ENCODE measurements at places on chromosomes 16 and 17.

- no peak for DNase-seq
Measured at GRCh38 chr17:61489719-61490490, 37.7 kb downstream of the TBX4 start.

DNA sequence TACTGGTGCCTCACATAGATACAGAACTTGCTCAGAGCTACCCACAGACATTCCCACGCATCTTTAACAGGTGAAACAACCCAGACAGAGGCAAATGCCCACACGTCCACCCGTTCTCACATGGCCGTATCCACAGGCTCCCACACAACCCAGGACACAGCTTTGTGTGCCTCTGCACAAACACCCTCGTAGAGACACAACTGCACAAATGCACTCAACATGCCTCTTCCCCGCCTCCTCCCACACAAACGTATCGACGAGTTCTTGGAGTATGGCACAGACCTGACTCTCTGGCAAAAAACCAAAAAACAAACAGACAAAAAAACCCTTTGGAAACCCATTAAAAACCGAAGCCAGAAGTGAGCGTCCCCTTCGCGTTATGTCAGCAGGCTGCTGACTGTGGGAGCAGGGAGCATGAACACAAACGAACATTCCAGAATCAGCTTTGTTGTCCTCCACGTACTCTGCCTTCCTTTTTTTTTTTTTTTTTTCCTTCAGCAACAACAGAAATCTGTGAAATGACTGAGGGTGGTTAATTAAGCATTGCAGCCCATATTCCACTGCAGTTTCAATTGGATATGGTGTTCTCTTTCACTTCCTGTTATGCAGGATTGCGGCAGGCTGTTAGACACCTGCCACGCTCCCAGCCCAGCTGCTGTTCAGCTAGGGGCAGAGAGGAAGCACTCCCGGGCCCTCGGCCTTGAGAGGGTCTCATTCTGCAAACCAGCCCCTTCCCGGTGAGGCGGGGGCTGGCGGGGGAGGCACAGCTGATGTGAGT, 313.7 kb downstream of the MAF start:
- DNase-seq, result no peak

- no peak for DNase-seq
Measured at GRCh38 chr16:87626905-87627304, 24.6 kb downstream of the JPH3 start.

GRCh38 chr17:10036511-10037061, 131.5 kb upstream of the RCVRN start:
- DNase-seq, result peak; percentile 27

- no peak for DNase-seq
Measured at GRCh38 chr16:55263271-55264250, 60.4 kb upstream of the IRX6 start.

DNA sequence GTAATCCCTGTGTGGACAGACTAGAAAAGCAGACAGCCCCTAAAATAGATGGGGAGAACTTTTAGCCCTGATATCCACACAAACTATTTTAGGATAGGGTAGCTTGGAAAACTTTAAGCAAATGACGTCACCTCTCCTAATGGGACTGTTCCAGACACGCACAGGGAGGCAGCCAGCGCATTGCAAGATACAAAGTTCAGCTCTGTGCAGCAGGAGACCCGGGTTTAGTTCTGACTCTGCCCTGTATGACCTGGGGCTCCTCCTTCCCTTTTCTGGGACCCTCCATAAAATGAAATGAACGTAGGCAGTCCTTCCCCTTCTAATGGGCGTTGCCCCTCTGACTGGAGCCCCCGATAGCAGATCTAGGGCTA, 6.3 kb downstream of the ZNF689 start:
- DNase-seq, result no peak

- DNase-seq, result peak; percentile 34
Measured at GRCh38 chr16:1812732-1813163, 13.9 kb downstream of the HAGH start.

- no peak for DNase-seq
Measured at GRCh38 chr16:4247460-4247784, 5.5 kb upstream of the SRL start.

DNA sequence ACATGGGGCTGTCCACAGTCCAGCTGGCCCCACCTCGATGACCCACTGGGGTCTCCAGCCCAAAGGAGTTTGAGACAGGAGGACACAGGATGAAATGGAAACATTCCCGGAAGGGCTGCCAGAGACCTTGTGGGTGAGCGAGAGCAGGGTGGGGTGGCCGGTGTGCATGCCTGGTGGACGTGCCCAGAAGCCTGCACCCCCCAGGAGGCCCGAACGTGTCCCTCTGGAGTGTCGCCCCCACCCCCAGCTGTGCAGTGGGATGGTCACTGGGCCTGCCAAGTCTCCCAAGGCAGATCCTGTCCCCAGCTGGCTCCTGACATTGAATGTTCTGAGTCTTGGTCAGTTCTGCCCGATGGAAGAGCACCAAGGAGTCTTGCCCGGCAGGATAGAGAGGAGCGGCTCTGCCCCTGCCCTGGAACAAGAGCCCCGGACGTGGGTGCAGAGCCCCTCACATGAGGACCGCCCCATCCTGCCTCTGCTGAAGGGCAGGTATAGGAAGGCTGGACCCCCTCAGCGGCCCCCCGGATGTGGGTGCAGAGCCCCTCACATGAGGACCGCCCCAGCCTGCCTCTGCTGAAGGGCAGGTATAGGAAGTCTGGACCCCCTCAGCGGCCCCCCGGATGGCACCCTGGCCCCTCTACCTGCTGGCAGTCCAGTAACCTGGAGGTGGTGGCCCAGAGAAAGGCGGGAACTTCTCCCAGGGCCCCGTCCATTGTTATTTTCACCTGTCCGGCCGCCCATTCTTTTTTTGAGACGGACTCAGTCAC, 3.1 kb upstream of the CAPN15 start:
- no peak for DNase-seq

- DNase-seq, result peak; percentile 29
Measured at GRCh38 chr17:82497483-82498405, 21.8 kb upstream of the FOXK2 start.

DNA sequence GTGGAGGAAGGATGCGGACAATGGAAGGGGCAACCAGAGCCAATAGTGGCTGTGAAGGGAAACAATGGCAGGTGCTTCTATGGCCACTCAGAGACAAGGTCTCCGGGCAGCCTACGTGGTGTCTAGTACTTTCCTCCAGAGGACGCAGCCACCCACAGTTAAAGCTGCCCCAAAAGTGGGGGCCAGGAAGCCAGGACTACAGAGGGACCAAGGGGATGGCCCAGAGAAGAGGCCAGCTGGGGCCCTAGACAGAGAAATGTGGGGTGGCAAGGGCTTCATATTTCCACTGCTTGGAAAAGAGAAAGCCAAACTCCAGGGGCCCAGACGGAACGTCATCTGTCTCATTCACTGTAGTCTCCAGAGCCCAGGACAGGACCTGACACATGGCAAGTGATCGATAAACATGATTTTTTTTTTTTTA, 837 bp upstream of the PER1 start:
- no peak for DNase-seq

- DNase-seq, result no peak
Measured at GRCh38 chr16:89378947-89379771, 111.2 kb downstream of the ANKRD11 start.

DNA sequence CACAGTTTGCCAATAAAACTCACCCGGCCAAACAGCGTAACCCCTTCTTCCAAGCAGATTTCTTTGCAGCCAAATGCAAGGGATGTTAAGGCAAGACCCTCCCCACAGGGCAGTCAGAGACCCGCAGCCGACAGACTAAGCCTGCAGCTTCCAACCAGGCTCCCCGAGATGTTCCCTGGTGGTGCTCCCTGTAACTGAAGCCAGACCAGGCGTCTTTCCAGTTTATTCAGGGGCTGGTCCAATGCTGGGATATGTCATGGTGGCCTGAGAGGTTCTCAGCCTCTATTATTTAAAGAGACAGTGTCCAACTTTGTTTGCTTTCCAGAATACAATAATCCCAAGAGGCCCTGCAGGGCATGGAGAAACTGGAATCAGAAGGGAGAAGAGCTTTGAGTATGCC, at the start of gene PMP22:
Gene PMP22 (minus strand): TSS at position 196 of the 400 bp plus-strand sequence. CDS start 4,599 bp downstream, outside the sequence.
- DNase-seq, result no peak

GRCh38 chr16:3681206-3681605, 26.7 kb downstream of the DNASE1 start:
- DNase-seq, result no peak

GRCh38 chr16:9251026-9251425, 159.6 kb downstream of the HAPSTR1 start:
- no peak for DNase-seq

GRCh38 chr17:882827-883585, 96.6 kb downstream of the NXN start:
- no peak for DNase-seq

DNA sequence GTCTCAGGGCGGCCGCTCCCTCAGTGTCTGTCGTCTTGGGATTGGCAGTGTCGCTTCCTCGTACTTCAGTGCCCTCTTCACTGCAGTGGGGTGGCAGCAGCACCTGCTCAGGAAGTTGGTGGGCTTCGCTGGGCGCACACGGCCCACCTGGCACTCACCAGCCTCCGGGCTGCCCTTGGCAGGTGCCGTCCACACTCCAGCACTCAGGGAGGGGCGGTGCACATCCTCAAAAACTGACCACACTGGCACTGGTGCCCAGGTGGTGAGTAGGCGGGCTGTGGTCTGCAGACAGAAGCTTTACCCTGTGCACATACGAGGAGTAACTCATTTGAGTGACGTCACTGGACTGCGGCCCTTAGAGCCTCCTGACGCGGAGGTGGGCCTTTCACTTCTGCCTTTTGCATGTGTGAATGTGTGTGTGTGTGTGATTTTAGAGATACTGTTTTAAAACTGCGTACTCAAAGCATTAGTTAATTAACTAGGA, 94.6 kb downstream of the BANP start:
- no peak for DNase-seq

GRCh38 chr17:18066866-18067265, 20.9 kb upstream of the DRG2 start:
- DNase-seq, result no peak

DNA sequence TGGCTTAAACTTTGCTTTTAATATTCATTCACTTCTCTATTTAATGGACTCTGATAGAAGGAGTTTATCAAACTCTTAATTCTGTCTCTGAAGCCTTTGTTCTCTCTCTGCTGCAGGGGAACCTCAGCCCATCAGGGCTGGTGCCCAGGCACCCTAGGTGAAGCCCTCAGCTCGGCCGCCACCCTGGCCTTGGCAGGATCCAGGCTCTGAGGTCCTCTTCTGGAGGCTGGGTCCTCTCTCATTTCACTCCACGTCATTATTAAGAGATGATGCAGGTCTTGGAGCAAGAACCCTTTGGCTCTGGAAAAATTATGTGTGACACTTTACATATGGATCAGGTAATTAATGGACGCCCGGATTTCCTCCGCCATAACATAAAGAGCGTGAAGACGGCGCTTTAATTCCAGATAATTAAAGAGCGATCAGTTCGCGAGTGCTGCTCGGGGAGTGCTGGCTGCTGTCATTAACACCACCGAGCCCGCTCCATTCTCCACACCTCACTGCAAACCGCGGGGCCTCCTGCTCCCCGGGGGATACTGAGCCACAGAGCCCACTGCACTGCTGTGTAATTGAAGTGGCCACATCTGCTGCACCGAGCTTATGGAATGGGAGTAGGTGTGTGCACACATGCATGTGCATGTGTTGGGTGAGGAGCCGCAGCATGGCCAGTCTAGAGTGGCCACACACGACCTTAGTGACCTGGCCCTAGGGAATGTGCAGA, 259.4 kb upstream of the TNRC6C start:
- DNase-seq, result no peak

GRCh38 chr16:46730126-46730525, 18.0 kb downstream of the MYLK3 start:
- no peak for DNase-seq

DNA sequence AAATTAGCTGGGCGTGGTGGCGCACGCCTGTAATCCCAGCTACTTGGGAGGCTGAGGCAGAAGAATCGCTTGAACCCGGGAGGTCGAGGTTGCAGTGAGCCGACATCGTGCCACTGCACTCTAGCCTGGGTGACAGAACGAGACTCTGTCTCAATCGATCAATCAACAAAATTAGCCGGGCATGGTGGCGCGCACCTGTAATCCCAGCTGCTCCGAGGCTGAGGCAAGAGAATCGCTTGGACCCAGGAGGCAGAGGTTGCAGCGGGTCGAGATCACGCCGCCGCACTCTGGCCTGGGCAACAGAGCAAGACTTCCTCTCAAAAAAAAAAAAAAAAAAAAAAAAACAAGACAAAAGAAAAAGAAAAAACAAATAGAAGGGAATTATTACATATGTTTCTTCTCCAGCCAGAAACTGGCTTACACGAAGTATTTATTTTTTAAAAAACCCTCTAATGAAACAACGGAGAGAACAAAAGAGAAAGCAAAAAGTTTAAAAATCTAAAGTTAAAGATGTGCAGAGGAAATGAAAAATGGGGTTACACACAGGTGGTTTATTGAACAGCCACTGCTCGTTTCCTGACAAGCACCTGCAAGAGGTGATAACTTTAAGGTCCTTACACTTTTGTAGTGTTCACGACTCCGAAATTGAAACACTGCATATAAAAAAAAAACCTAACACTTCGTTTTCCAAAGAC, 1.4 kb downstream of the SYNRG start:
- peak; percentile 33 for DNase-seq

- no peak for DNase-seq
Measured at GRCh38 chr16:55406651-55407050, 72.3 kb upstream of the MMP2 start.

- no peak for DNase-seq
Measured at GRCh38 chr16:83955218-83956130, 2.4 kb downstream of the OSGIN1 start.

DNA sequence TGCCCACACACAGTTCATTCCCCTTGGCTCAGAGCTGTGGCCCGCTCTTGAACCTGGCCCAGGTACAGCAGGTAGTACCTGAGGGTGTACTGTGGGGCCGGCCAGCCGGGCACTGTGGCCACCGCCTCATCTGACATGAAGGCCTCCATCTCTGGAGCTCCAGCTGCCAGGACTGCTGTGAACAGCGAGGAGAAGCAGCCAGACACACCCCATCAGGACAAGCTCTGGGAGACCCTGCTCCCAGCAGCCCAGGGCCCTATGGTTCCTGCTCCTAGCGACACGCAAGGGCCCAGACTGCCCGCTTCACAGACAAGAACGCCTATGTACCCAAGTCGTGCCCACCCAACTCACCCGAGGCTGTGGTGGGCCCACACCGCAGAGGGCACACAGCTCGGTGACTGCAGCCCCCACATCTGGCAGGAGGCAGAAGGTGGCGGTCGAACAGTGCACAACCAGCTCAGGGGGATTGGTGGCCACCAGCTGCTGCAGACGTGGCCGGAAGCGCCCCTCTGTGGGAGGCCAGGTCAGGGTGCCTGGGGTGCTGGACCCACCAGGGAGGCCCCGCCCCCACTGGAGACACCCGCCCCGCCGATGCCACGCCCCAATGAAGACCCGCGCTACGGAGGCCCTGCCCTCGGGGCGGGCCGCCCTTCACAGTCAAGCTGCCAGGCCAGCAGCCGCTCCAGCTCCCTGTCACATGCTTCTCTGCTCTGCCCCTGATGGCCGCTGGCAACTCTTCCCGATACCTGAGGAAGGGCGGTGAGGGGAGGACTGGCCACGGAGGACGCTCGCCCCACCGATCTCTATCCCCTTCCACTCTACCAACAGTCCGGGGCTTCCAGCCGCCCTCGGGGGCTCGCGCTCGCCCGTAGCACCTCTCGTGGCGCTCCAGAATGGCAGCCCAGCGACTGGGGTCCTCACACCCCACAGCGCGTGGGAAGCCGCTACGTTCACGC, 1.1 kb upstream of the STUB1 start:
- peak; percentile 58 for DNase-seq
